ENCODE measurements at places on chromosomes 4 and X.
A peak's percentile ranks its signal among the peaks of the same experiment; 100 is the strongest.

DNA sequence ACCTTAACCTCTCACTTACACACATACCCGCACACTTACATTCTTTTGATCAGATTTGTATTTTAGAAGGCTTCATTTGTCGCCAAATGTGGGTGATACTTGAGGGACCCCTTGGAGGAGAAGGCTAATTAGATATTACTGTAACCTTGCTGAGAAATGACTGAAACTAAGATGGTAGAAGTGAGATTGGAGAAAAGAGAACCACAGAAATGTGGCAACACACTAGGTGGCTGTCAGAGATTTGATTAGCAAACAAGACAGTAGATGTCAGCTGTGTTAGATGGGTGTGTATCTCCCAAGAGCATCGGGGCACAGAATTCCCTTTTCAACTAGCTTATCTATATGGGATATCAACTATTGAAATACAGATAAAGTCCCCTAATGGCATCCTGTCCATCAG, 149.3 kb upstream of the FABP2 start:
- DNase-seq: no peak

DNA sequence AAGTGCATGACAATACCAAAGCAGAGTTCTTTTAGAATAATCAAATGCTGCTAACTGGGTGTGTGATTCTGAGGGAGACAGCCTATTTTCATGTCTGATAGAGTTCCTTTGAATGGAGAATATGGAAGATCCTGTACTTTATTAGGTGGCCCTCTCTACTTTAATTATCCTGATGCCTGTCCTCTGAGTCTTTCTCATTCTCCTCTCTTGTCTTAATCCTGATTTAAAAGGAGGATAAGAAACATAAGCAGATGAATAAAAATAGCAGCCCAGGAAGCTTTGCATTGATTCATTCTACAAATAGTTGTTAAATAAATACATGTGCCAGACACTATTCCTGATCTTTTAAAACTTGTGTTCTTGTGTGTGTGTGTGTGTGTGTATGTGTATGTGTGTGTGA, 387.3 kb downstream of the SPRY1 start:
- DNase-seq: peak; percentile 49

- no peak for DNase-seq
Observed at GRCh38 chr4:26987191-26987590, 126.5 kb downstream of the STIM2 start.

DNA sequence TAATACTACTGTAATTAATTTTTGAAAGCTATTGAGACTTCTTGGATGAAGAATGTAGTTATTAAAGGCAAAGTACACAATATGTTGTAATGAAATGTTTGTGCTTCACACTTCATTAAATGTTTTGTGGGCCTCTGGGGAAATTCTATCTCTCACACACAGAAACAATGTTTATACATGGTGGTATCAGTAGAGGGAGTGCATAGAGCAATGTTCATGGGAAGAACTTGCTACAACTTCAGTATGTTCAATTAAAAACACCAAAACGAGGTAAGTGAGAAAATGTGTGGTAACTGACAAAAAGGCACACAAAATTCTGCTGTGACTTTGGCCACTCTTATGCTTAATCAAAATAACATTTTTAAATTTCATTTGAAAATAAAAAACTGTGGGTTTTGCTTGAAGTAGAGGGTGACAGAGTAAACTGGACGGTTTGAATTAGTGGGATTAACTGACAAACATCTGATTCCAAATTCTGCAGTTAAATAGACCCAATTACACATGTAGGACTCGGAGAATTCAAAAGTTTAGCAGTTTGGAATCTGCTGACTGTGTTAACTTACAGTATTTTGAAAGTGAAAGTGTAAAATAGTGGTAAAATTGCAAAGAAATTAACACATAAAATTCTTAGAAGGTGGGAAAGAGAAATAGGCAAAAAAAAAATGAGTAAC, 111.4 kb upstream of the TTC29 start:
- no peak for DNase-seq

GRCh38 chrX:817759-818300, 187.2 kb downstream of the SHOX start:
- DNase-seq: no peak

- no peak for DNase-seq
Observed at GRCh38 chr4:184541907-184542306, 67.6 kb upstream of the IRF2 start.

DNA sequence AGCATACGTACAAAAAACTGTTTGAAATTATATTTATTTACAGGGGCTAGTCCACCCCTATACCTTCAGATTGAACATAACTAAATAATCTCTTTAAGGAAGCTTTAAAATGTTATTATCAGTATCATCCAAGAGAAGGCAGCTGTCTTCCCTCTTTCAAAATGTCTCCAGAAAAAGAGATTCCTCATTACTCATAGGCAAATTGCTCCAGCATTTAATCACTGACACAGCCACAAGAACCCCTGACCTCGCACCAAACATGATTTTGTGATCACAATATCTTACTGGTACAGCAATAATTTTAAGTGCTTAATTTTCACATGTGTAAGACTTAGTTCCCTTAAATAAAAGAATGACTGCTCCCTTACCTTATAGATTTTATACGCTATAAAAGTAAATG, 9.7 kb downstream of the BOD1L1 start:
- DNase-seq: no peak

DNA sequence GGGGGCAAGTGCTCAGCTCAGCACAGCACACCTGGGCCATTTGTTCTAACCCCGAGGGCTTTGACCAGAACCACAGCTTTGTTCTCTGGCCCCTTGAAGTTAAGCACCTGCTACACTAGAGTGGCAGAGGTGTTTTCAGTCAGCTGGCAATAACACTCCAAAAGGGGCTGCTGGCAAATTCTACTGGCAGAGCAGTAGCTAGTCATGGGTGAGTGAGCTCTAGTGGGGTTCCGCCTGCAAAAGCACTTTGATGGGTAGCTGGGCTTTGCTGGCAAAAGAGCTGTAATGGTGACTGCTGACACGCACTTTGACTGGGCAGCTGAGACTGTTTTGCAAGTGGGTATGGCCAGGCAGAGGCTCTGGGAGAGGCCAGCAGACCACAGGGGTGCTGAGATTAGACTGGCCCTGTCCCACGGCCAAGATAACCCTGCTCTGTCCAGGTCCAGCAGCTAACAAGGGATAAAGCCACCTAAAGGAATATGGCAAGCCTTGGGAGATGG, 65.2 kb upstream of the TENT5D start:
- no peak for DNase-seq

DNA sequence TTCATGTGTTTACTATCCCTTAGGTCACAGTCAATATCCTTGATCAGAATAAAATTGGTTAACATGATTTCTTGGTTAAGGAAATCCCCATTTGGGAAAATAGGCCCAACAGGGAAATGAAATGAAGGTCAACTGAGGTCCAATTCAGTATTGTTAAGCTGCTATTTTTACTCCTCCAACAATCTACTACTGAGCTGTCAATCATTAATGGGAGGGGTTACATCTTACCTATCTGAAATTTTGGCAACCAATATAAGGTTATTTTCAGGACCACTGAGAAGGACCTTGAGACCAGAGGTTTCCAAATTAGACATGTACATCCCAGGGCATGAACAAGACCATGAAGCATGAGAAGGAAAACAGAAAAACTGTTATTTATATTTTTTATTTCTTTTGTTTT, 64.2 kb upstream of the ALG13 start:
- DNase-seq: no peak

GRCh38 chr4:89727238-89727637, 109.7 kb downstream of the SNCA start:
- DNase-seq: peak; percentile 31

GRCh38 chr4:151567056-151567455, 158.1 kb downstream of the FHIP1A start:
- DNase-seq: no peak

DNA sequence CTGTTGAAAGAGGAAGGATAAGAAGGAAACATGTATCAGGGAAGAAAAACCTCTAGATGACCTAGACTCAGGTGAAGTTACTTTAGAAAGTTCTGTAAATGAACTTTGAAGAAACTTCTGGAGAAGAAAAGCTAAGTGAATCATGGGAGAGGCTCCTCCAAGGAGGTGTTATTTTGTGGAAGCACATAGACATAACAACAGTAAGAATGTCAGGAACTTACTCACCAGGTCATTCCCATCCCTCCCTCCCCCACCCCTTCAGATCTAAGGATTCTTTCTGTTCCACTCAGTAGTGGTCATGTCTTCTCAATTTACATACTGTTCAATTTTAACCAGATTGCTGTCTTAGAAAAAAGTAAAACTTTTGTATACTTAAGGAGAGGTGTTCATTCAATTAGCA, 310.5 kb upstream of the DDX53 start:
- peak; percentile 65 for DNase-seq

DNA sequence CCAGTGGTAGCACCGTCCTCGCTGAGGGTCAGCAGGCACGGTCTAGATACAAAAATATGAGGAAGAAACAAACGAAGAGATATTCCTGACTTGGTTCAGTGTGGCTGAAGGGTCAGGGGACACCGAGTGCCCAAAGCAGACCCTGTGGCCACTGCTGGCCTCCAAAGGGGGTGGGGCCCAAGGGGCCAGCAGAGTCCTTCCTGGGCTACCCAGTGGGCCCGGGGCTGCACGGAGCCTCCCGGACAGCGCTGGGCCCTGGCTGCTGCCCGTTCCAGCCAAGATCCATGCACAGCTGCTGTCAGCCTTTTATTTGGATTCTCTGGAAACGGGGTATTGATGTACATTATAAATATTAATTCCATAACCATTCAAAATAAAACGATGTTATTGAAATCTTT, 20.4 kb downstream of the NELFA start:
- DNase-seq: no peak

DNA sequence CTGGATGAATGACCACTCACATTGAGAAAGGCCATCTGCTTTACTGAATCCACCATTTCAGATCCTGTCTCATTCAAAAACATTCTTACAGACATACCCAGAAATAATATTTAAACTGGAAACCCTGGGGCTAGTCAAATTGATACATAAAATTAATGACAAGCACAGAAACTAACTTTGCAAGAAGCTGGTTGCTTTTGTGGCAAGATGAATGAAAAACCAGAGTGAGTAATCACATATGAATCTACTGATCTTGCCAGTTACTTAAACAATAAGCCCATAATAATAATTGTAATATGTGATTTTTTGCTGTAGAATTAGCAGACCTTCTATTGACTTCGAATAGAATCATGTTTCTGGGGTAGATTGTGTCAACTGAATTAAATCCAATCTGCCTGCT, 235.1 kb downstream of the PPARGC1A start:
- peak; percentile 9 for DNase-seq

DNA sequence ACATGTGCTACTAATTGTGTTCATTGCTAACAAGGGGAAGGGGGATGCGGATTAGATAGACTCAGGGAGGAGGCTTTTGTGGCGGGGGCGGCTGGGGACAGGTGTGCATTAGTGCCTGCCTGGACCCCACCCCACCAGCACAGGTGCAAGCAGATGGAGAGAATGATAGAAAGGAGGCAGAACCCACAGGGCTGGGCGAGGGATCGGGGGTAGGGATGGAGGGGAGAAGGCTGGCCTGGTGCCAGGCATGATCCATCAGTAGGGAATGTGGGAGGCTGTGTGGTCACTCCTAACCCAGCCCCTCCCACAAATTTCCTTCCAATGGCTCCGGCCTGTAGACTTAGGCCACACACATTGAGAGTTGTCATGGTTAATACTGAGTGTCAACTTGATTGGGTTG, 30.5 kb upstream of the CRMP1 start:
- no peak for DNase-seq

GRCh38 chrX:135170877-135171519, at the start of gene CT55:
CT55 (minus strand) TSS chrX:135171398; CDS start chrX:135171171, 227 bp downstream.
- no peak for DNase-seq

GRCh38 chr4:780716-781492, 45.0 kb downstream of the CPLX1 start:
- no peak for DNase-seq

DNA sequence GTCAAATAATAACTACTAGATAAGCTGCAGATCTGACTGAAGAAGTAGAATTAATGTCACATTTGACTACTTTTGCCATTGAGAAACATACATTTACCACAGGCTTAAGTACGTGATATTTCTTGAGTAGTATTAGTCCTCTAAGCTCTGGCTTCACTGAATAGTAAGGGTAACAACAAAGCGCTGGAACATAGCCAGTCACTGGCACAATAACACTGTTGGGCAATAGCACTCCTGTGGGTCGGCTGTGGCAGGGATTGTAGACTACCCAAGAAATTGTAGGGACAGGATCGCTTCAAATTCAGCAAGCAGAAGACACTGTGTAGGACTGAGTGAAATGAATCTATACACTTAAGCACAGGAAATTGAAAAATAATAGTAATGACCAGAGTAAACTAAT, 27.1 kb upstream of the IL15 start:
- DNase-seq: no peak

GRCh38 chr4:184873054-184873453, 47.3 kb upstream of the ACSL1 start:
- DNase-seq: no peak

GRCh38 chrX:150088766-150089518, 150.7 kb upstream of the EOLA2 start:
- no peak for DNase-seq

DNA sequence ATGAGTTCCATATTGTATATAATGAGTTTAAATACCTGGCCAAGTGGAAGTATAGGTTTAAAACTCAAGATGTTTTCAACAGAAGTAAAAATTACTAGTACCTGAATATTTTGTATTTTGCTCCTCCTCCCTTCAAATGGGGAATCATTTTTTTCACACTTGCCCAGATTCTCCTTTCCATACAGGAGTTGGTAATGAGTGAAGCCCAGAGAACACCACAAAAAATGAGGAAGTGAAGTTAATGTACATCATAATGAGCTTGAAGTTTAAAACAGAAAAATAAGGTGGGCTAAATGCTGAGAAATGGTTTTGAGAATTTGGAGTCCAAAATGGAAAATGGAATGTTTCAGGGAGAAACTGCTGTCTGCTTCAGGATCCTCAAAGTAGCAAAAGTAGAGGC, 364.8 kb upstream of the EMCN start:
- DNase-seq: no peak

- peak; percentile 48 for DNase-seq
Observed at GRCh38 chr4:10180927-10181744, 64.5 kb upstream of the WDR1 start.

GRCh38 chr4:154982187-154983047, 201.3 kb downstream of the RBM46 start:
- DNase-seq: peak; percentile 54

- no peak for DNase-seq
Observed at GRCh38 chr4:11209826-11210225, 218.9 kb downstream of the HS3ST1 start.

- DNase-seq: peak; percentile 1
Observed at GRCh38 chr4:163755013-163755412, 260.5 kb downstream of the TMA16 start.

GRCh38 chrX:46234775-46235174, 310.4 kb downstream of the ZNF674 start:
- no peak for DNase-seq

DNA sequence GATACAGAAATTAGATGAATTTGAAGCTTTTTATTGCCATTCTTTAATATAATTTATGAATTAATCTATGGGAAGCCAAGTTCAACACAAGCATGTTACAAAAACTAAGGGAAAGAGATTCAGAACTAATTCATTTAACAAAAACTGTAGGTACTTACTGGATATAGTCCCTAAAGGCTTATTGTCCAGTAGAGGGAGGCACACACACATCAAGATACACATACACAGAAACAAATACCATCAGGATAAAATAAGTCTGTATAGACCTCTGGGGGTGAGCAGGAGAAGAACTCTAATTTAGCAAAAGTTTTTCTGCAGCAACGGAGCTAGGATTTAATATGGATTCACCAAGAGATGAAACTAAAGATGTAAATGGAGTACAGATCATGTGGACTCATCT, 83.0 kb upstream of the IL13RA1 start:
- DNase-seq: peak; percentile 26

Data from foreskin fibroblast (primary cell).